Left renal pelvis (tissue), 4 donors: ENCODE measurements at places on chromosomes 11 and 22.

- DNase-seq = no peak
Measured at GRCh38 chr11:124674571-124674970, 867 bp downstream of the SPA17 start.

GRCh38 chr11:67437082-67437808 lies at the start of gene PTPRCAP:
PTPRCAP (minus strand) TSS chr11:67437682; CDS start chr11:67437619, 63 bp downstream.
- DNase-seq = no peak

DNA sequence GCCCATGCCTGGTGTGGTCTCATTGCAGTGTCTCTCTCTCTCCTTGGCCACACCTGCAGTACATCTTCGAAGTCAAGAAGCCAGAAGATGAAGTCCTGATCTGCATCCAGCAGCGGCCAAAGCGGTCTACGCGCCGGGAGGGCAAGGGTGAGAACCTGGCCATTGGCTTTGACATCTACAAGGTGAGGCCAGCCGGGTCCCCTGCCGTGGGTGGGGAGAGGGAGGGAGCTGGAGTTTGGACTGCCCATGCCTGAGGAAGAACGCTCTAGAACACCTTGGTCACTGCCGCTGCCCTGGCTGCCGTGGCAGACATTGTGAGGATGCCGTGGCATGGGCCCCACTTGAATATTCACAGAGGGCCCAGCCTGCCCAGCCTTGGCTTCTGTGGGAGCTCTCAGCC lies 9.1 kb upstream of the MYO7A start:
- DNase-seq = no peak

GRCh38 chr11:2301631-2302305 lies at the start of the genes C11orf21 and TSPAN32:
C11orf21 (minus strand) TSS chr11:2301918; CDS start chr11:2301808, 110 bp downstream.
TSPAN32 (plus strand) TSS chr11:2302013; CDS start chr11:2302150, 137 bp downstream.
- DNase-seq = no peak

GRCh38 chr11:30560206-30561106 lies 25.7 kb downstream of the MPPED2 start:
- no peak for DNase-seq

- no peak for DNase-seq
Measured at GRCh38 chr11:79080551-79080950, 360.3 kb downstream of the TENM4 start.
